HEK293T (cell line): ENCODE measurements at places on chromosomes 11 and 22.

- DNase-seq, result peak; percentile 98
Observed at GRCh38 chr11:575996-576768, at the start of gene PHRF1. TSS of gene PHRF1 (plus strand) at chr11:576470. CDS start at chr11:581513, 5,043 bp downstream.

DNA sequence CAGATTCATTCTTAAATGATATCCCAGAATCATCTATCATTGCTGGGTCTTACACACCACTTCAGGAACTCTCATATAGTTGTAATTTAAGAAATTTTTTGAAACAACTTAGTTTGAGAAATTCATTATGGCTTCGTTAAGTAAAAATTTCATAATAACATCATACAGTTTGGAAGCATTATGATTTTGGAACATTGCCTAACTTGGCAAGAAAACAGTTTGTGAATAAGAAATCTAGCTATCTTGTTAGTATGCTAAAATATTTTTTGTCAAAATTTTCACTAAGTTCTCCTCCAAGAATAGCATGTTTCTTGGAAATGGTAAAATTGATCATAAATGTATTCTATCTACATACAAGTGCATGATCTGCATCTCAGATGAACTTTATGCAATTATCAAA lies 217.7 kb downstream of the CNTN5 start:
- DNase-seq, result no peak

DNA sequence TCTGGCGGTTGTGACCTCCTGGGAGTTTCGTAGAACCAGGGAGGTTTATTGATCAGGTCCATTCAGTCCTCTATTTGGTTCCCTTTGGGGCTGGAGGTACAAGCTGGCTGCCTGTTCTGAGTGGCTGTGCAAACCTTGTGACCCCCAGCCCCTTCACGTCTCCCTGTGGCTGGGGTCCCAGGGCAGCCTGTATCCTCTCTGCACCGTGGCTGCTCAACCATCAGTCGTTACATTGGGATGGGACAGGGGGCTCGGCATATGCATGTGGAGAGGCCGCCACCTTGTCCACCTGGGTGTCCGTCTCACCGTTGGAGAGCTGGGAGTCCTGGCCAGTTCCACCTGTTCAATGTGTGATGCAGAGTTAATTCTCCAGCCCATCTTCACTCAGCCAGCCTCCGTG lies 195.7 kb downstream of the TBC1D22A start:
- DNase-seq, result no peak

GRCh38 chr11:64553554-64554201 lies 37.3 kb upstream of the SLC22A12 start:
- DNase-seq, result peak; percentile 76

DNA sequence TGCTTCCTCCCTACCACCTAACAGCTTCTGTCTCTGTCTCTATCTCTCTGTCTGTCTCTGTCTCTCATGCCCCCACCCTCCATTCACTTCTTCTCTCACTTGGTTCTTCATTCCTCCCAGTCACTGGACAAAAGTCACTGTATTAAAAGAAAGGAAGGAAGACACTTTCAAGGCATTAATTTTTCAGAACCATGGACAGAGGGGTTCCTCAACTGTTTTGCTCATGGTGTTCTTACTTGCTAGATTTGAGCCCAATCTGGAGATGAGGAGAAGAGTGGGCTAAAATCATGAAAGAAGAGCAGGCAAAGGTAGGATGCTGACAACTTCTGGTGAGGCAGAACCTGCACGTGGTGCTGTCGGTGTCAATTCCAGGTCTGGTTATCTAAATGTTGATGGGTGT lies 116.7 kb upstream of the LARGE1 start:
- DNase-seq, result no peak

GRCh38 chr22:49962012-49962750 lies 1.6 kb downstream of the PIM3 start:
- DNase-seq, result peak; percentile 57

DNA sequence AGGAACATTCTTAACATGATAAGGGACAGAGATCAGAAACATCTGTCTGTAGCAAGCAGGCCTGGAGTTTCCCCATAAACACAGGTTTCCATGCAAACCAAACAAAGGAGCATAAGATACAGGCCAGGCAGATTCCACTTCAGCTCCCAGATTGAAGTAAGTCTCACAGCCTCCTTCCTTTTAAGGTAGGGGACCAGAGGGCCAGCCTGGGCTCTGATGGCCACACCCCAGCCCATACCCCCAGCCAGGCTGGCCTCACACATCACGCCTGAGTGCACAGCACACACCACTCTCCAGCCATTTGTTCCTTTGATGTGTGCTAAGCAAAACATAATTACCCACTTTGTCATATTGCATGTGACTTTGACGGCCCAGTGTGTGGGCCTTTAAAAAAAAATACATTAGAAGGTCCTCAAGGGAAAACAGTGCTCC lies 518.7 kb downstream of the NTM start:
- DNase-seq, result no peak

DNA sequence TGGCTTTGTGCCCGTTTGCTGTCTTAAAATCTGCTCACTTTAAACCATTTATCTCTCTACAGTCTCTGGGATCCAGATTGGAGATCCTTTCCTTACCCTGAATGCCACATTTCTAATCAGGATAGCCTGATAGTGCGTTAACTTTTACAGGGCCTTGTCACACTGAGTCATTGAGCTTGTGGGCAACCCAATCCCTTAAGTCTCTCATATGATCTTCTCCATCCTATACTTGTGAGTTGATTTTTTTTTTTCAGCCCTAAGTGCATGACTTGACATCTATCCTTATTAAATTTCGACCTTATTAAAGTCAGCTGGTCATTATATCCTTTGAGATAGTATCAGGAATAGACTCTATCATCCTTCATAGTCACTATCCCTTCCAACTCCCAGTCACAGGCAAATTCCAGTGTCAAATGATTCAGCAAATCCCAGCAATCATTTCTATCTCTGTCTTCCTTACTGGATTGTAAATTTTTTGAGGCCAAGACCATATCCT lies 57.7 kb downstream of the TEAD1 start:
- no peak for DNase-seq

GRCh38 chr11:63499874-63500273 lies 6.0 kb upstream of the LGALS12 start:
- DNase-seq, result no peak

DNA sequence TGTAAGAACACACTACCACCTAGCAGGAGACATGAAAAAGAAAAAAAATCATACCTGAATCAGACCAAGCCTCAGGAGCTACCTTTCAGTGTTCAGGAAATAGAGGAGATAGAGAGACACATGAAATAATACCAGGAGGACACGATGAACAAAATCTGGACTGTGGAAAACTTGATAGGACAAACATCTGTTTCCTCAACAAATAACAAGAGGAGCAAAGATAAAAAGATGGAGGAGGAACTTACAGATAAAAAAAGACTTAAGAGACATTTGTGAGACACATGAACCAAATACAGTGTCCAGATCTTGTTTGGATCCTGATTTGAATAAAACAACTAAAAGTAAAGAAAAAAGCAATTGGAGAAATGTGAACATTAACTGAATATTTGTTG lies 12.4 kb upstream of the KCNE3 start:
- no peak for DNase-seq

DNA sequence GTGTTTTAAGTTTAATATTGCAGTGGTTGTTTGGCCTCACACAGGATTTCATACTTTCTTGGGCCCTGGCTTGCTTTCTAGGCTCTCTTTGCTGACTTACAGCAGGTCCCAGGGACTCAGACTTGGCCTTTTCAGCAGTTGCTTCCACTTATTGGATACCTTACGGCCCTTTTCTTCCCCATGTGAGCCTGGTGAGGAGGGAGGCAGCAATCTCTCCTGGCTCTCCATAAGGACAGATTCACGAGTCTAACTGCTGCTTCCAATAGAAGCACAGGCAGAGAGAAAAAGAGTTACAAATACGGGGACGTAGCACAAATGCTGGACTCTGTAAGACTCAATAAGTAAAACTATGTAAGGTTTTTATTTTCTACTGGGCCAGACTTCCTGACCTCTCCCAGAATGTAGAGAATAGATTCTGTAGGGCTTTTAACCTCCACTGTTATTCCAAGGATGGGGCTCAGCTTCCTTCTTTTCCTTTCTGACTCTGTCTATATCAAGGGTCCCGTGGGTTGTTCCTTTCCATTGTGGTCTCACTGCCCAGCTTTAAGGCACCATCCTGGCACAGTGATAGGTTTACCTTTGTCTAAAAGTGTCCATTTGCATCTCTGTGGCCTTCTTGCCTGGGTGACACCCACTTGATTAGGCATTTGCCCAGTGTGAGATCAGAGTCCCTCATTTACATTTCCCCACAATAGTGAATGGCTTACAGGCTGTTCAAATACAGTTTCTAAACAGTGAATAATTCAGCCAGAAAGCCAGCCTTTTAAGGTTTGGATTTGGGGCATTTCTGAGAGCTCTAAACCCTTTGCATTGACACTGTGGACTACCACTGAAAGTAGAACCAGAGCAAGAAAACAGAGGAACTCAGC lies 92.8 kb downstream of the RASSF10 start:
- DNase-seq, result no peak

DNA sequence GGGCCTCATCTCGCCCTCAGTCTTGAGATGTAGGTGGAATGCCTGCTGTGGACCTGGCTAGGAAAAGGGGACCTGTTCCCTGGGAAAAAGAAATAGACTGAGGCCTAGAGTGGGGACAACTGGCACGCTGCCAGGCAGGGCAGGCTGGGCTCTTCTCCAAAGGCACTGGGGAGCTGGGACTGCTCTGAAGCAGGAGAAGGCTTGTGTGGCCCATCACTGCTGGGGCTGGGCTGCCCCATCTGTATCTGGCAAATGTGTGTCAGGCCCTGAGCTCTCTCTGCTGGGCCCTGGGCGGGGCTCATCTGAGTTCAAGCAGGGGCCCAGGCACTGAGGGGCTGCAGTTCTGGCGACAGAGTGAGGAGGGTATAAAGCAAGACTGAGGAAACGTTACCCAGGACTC lies 32.9 kb downstream of the ARVCF start:
- DNase-seq, result no peak

DNA sequence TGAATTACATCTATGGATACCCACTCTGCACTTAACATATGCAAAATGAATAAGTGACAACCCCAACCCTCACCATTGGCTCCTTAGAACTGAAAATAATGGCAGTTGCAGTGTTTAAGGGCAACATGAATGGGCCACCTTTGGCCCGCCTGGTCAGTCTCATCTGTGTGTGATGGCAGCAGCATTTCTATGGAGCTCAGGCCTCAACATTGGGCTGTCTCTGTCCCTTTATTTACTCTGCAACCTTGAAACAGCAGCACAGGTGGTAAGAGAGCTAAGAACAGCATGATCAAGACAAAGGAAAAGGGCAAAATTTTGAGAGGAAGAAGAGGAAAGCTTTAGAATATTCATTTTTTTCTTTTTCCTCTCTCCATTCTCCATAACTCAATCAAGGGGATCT lies 38.3 kb upstream of the TMEM135 start:
- no peak for DNase-seq

- DNase-seq, result no peak
Observed at GRCh38 chr22:31625661-31626426, 36.2 kb downstream of the PISD start.

- no peak for DNase-seq
Observed at GRCh38 chr11:10017911-10018310, 276.1 kb downstream of the SBF2 start.

DNA sequence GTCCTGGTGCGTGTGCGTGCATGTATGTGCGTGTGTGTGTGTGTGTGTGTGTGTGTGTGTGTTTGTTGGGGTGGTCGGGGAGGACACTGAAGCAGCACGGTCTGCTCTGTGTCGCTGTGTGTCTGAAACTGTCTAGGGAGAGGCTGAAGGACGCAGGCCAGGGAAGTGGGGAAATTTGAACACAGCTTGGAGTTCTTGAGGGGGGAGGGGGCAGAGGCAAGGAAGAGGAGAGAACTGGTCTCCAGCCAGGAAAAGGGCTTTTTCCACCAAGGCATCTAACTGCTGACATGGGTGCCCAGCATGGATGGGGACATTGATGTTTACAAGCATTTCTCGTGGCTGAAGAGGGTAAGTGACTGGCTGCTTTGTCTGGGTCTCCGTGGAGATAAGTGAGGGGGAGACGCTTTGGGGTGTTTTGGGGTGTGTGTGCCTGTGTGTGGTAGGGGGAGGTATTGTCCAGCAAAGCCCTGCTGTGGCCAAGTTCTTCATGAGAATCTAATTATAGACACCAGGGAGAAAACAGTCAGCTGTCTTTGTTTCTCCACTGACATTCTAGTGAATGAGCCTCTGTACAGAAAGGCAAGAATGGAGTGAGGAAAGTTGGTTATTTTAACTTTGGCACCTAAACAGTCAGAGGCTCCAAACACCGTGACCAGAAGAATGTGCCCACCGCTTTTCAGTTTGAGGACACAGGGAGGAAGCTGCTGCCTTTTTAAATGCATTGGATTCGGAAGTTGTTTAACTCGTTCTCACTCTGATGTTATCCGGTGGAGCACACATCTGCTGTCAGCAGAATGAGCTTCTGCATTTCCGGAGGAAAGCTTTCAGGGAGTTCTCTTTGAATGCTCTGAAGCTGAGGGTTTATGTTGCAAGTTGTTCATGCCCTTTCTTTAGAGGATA lies 63.7 kb downstream of the PPFIBP2 start:
- DNase-seq, result no peak

GRCh38 chr11:117796456-117796871 lies 552 bp downstream of the DSCAML1 start:
- no peak for DNase-seq
